Stimulated activated CD4-positive, alpha-beta T cell treated with anti-CD3 and anti-CD28 coated beads, Interleukin-2, amount 100 ng/mL, for 48 hours (primary cell): ENCODE measurements at places on chromosomes 1 and 21.

GRCh38 chr1:61138921-61139774 is 56.8 kb downstream of the NFIA start:
- no peak for DNase-seq

DNA sequence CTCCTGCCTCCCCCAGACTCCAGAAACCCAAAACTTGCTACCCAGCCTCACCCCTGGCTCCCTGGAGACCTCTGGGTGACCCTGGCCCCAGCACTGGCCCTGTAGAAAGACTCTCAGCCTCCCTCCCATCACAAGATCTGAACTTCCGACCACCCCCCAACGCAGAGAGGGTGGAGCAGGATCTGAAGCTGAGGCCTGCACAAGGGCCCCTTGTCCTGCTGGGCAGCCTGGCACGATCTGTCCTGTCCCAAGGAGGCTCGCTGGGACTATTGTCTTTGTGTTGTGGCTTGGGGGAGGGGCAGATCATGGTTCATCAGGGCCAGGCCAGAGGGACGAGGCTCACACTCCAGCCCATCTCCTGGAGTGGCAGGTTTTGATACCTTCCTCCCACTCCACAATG is 20.0 kb downstream of the PHLDA3 start:
- no peak for DNase-seq

- no peak for DNase-seq
These were observed 407.4 kb downstream of the RWDD3 start for GRCh38 chr1:95641386-95641785.

- no peak for DNase-seq
These were observed 17.6 kb downstream of the PGBD2 start for GRCh38 chr1:248923352-248924338.

GRCh38 chr1:40155135-40155534 is 6.1 kb upstream of the RLF start:
- no peak for DNase-seq

- DNase-seq, result no peak
These were observed 4.6 kb downstream of the SLC37A1 start for GRCh38 chr21:42518215-42518614.

DNA sequence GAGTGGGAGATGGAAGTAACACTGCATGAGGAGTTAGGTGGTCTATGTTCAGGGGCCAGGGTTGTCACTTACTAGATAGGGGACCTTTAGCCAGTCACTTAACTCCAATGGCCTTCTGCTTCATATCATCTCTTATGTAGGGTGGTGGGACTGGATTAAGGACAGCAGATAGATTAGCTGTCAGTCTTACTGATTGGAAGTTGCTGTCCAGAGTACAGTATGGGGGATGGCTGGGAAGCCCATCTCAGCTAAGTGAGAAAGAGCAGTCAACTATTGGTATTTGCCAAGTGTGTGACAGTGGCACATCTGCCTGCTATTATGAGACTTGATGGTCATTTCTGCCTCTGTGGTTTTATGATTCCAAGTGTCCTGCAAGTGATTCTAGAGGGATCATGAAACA is 130.9 kb downstream of the FGGY start:
- DNase-seq, result no peak

DNA sequence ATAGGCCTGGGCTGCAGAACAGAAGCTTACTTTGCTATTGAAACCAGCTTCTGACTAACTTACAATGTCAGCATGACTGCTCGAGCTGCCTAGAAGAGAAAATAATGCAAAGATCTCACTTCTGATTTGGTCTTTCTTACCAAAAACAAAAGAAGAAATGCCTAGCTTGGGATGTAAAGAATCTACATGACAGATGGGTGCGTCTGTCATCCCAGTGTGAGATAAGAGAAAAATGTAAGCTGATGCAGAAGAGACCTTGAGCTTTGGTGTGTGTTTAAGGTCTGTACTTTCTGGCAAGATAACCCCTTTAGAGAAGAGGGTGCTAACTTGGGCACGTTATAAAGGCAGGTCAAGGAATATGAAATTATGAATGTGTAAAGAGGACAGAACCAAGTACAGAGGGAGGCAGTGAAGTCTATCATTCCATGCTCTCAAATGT is 3.6 kb downstream of the FAM20B start:
- DNase-seq, result no peak

DNA sequence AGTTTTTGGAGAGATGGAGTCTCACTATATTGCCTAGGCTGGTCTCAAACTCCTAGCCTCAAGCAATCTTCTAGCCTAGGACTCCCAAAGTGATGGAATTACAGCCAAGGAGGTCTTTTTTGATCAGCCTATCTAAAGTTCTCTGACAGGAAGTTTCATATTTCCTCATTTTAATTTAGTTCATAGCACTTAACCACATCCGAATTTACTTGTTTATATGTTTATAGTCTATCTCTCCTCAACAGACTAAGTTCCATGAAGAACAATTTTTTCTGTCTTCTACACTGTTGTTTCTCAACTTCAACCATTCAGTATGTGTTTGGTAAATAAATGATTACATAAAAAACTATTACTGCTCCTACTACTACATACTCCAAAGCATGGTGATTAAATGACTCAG is 47.9 kb downstream of the GON4L start:
- DNase-seq, result no peak
